ENCODE measurements at places on chromosomes 4 and X. TPM values are rescaled to one million over a fixed set of nuclear protein-coding genes. Genes with fewer than 3 reads are reported as not detected.

GRCh38 chrX:119667111-119667878 lies 25.7 kb downstream of the SEPTIN6 start:
- no peak for DNase-seq

DNA sequence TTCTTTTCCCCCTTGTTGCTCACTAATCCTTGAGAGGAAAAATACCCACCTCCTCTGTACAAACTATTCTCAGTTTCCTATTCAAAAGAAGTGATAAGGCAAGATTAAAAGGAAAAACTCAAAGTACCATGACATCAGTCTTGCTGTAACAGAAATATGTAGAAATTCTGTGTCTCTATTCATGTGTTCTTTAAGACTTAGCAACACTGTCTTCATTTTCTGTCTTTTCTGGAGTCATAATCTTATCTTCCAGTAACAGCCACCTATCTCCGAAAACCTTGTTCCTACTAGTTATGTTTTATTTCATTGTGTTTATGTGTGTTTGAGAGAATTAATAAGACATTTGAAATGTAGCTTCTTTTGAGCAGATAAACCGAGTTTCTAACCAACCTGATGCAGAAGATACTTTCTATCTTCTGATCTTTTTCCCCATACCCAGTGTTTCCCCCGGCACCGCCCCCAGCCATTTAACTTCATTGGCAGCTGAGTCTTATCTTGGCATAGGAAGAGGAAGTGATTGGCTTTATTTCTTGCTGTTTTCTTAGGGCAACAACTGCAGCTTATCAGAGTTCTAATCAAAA lies 8.0 kb downstream of the FAM241A start:
- peak; percentile 45 for DNase-seq

DNA sequence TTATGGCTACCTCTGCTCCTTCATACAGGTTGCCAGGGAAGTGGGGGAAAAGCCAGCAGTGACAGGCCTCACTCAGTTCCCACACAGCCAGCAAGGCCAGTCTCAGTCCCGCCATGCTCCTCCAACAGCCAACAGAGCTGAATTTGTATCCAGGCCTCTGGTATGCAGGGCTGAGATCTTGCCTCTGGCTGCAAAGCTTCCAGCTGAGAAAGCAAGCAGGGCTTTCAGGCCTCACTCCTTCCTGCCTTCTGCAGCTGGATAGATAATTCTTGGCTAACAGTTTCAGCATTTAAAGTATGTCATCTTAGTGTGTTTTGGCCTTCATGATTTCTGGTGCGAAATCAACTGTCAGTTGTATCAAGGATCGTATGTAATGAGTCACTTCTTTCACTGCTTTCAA lies 103.6 kb downstream of the GNL3L start:
- DNase-seq = no peak

GRCh38 chrX:108036298-108036973 lies 8.4 kb upstream of the VSIG1 start:
- DNase-seq = no peak

DNA sequence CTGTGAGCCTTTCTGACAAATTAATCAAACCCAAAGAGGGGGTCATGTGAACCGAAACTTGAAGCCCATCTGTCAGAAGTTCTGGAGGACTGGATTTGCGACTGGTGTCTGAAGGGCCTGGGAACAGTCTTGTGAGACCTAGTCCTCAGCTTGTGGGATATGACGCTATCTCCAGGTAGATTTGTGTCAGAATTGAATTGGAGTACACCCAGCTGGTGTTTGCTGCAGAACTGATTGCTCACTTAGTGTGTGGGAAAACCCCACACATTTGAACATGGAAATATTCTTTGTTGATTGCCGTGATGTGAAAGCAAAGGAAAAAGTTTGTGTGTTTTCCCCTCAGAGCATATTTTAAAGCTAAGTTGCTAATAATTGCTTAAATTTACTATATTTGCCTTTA lies 30.3 kb upstream of the TMSB15B start:
- no peak for DNase-seq

GRCh38 chr4:2786152-2786671 lies 6.7 kb upstream of the SH3BP2 start:
- DNase-seq = peak; percentile 85

DNA sequence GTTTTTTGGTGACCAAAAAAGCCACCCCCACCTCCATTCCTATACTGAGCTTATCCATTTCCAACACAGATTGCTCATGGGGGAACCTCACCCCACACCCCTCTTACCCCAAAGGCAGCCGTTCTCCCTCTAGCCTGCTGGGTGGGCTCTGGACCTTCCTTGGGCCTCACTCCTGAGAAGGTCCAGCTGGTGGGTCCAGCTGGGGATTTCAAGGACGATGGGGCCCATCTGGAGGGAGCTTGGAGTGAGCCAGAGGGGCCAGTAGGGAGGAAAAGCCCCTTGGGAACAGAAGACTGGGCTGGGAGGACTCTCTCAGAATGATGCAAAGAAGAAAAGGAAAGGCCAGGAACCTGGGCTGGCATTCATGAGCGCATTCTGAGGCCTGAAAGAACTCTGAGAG lies 42.0 kb upstream of the PJA1 start:
- no peak for DNase-seq

DNA sequence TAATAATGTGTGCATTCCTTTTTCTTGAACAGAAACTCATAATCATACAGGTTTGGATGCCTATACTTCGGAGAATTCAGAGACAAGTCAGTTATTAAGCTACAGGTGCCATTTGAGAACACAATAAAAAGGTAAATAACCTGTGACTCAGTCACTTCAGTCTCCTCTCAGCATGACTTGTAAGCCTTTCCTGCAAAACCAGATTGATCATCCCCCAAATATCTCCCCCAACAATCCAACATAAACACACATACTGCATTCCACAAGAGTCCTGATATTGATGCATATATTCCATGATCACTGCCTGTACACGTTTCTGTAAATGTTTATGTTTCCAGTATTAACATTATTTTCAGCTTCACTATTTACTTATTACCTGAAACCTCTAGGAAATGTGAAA lies 110.8 kb downstream of the PWWP3B start:
- DNase-seq = no peak

PABPC1L2A gene
- total RNA-seq = not detected

Data from activated CD4-positive, alpha-beta T cell treated with anti-CD3 and anti-CD28 coated beads for 36 hours (primary cell).